KBM-7 (cell line): ENCODE measurements at places on chromosomes 2 and 18.

DNA sequence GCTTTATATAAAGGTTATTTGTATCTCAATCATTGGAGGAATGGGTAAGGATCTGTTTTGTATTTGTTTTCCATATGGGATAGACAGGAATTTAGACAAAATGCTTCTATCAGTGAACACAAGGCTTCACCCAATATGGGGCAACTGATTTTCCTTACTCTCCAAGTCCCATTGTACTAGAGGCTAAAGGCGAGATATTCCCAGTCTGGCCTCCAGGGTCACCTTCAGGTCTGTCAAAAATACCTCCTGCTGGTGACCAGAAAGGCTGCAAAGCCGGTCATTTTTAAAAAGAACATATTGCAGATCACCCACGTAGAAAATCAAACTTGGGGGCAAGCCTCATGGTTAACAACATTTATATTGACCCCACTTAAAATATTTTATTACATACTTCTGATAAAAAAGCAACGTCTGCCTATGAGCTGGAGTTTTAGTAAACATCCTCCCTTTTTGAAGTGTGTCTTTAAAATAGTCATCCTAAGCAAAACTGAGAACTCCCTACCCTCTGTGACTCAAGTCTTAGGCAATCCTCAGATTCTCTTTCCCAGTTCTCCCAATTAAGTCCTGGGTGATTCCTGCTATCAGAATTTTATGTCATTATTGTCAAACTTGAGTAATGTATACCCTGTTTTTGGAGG, 276.6 kb downstream of the MREG start:
- DNase-seq: no peak

DNA sequence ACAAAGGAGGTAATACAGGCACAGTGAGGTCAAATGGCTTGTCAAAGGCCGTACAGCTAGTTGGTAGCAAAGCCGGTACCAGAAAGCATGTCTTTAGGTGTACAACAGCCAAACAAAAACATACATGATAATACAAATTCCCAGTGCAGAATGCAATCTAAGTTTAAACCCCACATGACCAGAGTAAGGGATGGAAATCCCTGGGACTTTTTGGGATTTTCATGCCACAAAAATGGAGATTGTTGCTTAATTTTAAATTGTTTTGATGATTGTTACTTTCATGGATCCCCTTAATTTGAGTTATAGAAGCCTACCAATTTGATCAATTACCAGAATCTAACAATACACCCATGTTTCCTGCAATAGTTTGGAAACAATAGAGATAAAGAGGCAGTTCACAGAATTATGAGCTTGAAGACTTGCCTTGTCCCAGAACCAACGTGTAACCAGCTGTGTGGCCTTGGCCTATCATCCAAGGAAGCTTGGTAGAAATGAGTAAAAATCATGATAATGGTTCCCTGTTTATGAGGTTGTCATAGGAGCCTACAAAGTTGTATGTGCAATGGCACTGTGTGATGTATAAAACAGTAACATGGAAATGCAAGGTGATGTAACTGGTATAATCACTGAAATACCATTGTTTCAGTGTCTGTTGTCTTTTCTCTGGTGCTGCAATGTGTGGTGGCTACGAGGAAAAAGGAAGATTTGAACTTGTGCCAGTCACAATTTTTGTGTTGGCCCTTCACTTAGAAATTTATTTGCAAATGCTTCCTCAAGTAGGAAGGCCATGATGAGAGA, 85.3 kb downstream of the ZEB2 start:
- DNase-seq: no peak

DNA sequence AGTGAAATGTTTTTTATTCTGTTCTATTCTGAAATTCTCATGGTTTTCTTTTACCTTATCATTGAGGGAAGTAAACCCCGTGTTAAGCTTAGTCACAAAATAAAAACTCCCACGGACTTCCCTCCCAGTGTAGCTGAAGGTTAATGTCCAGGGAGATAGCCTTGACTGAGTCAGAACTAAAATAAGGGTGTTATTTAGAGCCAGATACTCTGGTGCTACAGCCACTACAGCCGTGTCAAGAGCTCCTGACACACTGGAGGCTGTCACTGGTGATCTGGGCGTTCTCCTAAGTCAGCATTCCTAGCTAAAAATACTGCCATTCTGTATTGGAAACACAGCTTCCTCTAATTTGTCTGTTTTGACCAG, 82.0 kb upstream of the RANBP2 start:
- peak; percentile 35 for DNase-seq

DNA sequence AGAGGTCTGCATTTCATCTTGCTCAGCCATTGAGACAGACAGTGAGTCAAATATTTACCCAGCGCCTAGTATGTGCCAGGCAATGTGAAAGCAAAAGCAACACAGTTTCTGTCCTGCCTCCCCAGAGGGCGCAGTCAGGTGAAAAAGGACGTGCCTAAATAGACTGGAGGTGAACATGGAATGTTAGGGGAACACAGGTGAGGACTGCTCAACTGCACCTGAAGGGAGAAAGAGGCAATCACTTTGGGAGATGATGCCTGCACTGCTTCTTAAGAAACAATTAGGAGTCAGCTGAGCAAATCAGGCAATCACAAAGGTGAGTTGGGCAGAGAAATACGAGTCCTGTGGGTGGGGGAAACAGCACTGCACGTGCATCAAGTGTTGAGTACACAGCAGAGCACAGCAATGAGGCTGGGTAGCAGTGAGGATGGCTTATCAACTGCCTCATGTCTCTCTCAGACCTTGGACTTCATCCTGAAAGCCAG, 218.3 kb upstream of the SMAD7 start:
- no peak for DNase-seq

GRCh38 chr2:185644828-185645227, 93.8 kb upstream of the FSIP2 start:
- DNase-seq: no peak

GRCh38 chr2:7559791-7560190, 642.6 kb downstream of the RNF144A start:
- DNase-seq: no peak

- no peak for DNase-seq
Observed at GRCh38 chr2:118989481-118989880, 47.5 kb downstream of the MARCO start.

DNA sequence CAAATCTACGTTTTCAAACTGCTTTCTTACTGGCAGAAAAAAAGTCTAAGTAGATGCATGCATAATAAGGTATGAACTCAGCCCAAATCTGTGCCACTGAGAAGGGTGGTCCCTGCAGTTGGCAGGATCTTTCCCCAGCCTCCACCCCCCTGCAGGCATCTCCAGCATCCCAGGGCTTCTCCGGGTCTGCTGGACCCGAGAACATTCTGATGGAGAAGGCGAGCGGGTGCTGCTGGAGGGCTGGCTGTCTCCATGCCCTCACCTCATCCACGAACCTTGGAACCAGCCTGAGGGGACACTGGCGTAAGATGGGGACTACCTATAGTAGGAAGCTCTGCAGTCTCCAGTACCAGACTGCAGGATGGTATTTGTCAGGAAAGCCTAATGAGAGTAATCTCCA, 198.9 kb downstream of the HDAC4 start:
- no peak for DNase-seq

- DNase-seq: peak; percentile 87
Observed at GRCh38 chr2:36597532-36598377, at the start of gene FEZ2. Gene FEZ2 (minus strand): TSS chr2:36598168. CDS start chr2:36598142, 26 bp downstream.

GRCh38 chr18:34911081-34911480, 130.1 kb upstream of the MAPRE2 start:
- DNase-seq: no peak

DNA sequence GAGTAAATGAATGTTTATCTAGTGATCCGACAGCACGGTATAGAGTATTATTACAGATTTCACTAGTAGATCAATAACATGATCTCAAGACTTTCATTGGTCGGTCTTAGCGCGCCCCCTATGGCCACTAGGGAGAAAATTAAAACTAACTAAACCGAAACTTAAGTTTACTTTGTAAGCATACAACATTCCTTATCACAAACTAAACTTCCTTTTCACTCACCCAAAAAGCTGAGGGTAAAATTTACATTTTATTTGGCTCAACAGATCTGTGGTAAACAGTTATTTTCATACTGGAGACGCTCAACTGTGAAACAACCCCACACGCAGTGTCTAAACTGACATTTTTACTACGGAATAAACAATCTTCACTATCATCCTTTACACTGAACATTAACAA, 215.6 kb upstream of the MAP2 start:
- peak; percentile 28 for DNase-seq

- no peak for DNase-seq
Observed at GRCh38 chr2:145404690-145405089, 884.8 kb upstream of the ZEB2 start.

GRCh38 chr2:42602876-42603219, 34.4 kb downstream of the MTA3 start:
- no peak for DNase-seq
